Activated T-helper 1 cell treated with anti-CD3 and anti-CD28 coated beads, Interleukin-12 subunit alpha, Interleukin-12 subunit beta, Interleukin-2, Interleukin-4 antibody, amounts not matched to agents 30 ng/mL and 10 ng/mL and 1 ng/mL, durations not matched to agents 14 hours and 24 hours and 36 hours (primary cell): ENCODE measurements at places on chromosomes 4 and X.

GRCh38 chr4:113707048-113707447, 54.5 kb downstream of the CAMK2D start:
- DNase-seq: no peak
- H3K27me3 ChIP-seq: no peaks in the 10 kb centered on the region
- no peak overlapping the region for H3K27ac ChIP-seq
- H3K36me3 ChIP-seq: peaks cover 14% of the 10 kb centered on the region
- H3K4me3 ChIP-seq: no peak overlapping the region
- H3K4me1 ChIP-seq: peaks cover 32% of the 10 kb centered on the region

DNA sequence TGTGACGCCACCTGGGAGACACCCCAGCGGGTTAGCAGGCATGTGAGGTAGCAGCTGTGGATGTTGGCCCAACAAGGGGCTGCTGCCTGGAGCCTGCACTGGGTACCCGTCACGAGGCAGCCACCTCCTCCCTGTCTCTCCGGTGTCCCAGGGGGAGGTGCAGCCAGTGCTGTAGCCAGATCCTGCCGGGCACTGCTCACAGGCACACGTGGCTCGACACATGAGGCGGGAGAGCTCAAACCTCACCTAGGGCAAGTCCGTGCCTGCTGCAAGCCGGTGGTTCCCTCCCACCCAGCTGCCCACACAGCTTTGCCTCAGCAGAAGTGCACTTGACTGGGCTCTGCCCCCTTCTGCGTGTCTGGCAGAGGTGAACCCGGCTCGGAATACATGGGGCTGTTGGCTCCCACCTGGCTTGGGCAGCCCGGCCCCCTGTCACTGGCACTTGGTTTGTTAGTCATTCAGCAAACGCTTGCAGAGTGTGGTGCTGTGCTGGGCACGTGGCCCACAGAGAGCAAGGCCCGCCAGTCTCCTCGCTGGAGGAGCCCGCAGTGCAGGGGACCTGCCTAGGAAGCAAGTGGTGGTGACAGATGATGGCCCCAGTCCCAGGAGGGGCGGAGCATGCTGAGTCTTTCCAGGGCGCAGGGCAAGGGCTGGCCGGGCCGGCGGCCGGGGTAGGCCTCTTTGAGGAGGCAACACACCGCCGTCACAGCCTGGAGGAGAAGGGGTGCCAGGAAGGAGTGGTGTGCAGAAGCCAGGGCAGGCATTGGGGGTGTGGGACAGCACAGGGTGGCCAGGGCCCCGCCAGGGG, 10.1 kb upstream of the SH3TC1 start:
- peaks cover 9% of the 10 kb centered on the region for H3K27me3 ChIP-seq
- H3K4me1 ChIP-seq: no peaks in the 10 kb centered on the region
- H3K27ac ChIP-seq: no peak overlapping the region
- no peaks in the 10 kb centered on the region for H3K36me3 ChIP-seq
- no peak overlapping the region for H3K4me3 ChIP-seq
- DNase-seq: no peak

DNA sequence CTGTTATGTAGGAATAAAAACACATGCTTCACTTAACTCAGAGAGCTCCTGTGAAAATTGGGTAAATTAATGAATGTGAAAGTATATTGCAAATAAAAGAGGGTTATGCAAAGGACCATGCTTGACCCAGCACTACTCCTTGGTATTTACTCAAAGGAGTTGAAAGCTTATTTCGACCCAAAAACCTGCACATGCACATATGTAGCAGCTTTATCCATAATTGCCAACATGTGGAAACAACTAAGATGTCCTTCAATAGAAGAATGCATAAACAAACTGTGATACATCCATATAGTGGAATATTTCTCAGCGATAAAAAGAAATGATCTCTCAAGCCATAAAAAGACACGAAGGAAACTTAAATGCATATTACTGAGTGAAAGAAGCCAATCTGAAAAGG, 41.7 kb upstream of the SRD5A3 start:
- no peak for DNase-seq
- H3K27me3 ChIP-seq: peaks cover 3% of the 10 kb centered on the region
- H3K4me1 ChIP-seq: no peaks in the 10 kb centered on the region
- H3K36me3 ChIP-seq: no peaks in the 10 kb centered on the region

DNA sequence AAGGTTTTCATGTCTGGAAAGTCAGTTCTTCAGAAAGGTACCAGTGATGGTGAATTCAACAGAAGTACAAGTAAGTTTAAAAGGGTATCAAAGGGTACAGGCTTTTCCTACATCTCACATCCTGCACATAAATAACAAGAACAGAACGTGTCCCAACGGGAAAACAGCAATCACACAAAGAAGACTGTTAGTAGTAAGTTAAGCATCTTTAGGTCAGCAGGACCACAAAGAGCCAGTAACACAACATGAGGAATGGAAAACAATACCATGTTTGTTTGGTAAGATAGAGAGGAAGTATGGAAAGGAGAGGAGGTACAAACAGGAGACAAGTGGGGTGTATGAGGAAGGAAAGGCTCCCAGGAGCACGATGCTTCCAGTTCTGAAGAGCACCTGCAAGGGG, 43.2 kb downstream of the SAT1 start:
- no peaks in the 10 kb centered on the region for H3K27me3 ChIP-seq
- H3K4me1 ChIP-seq: no peaks in the 10 kb centered on the region
- no peaks in the 10 kb centered on the region for H3K36me3 ChIP-seq
- no peak overlapping the region for H3K27ac ChIP-seq
- DNase-seq: no peak

- H3K4me1 ChIP-seq: peaks cover 21% of the 10 kb centered on the region
- no peak for DNase-seq
- no peaks in the 10 kb centered on the region for H3K27me3 ChIP-seq
- H3K27ac ChIP-seq: no peak overlapping the region
- peaks cover 7% of the 10 kb centered on the region for H3K36me3 ChIP-seq
Observed at GRCh38 chr4:38082424-38083385, 122.5 kb downstream of the PTTG2 start.

GRCh38 chr4:124941267-124941666, 228.7 kb upstream of the ANKRD50 start:
- H3K4me1 ChIP-seq: no peaks in the 10 kb centered on the region
- H3K27ac ChIP-seq: no peak overlapping the region
- DNase-seq: no peak
- no peak overlapping the region for H3K4me3 ChIP-seq
- no peaks in the 10 kb centered on the region for H3K27me3 ChIP-seq

DNA sequence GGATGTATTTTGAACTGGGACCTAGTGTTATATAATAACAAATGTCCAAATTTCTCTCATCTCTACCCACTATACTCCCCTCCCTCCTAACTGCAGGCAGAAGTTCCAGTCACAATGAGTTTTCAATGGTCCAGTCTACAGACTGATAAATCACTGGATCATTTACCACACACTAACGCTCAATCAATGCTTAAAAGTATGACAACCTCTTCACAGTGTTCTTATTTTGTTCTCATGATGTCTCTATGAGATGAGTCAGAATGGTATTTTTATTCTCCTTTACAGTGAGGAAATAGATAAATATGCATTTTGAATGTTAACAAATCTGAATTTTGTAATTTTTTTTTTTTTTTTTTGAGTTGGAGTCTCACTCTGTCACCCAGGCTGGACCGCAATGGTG, 83.7 kb upstream of the ETNPPL start:
- H3K36me3 ChIP-seq: no peaks in the 10 kb centered on the region
- no peak overlapping the region for H3K4me3 ChIP-seq
- no peak for DNase-seq

- no peak overlapping the region for H3K27ac ChIP-seq
- DNase-seq: no peak
- H3K4me3 ChIP-seq: no peak overlapping the region
Observed at GRCh38 chr4:3262208-3263052, 13.5 kb downstream of the MSANTD1 start.

- no peak overlapping the region for H3K27ac ChIP-seq
- DNase-seq: no peak
- H3K27me3 ChIP-seq: peaks cover 12% of the 10 kb centered on the region
- no peaks in the 10 kb centered on the region for H3K4me1 ChIP-seq
- H3K36me3 ChIP-seq: no peaks in the 10 kb centered on the region
- H3K4me3 ChIP-seq: no peak overlapping the region
Observed at GRCh38 chrX:131288188-131288587, 918 bp downstream of the IGSF1 start.

- no peak overlapping the region for H3K27ac ChIP-seq
- no peaks in the 10 kb centered on the region for H3K36me3 ChIP-seq
- no peak for DNase-seq
- no peaks in the 10 kb centered on the region for H3K4me1 ChIP-seq
Observed at GRCh38 chr4:145280541-145280940, 100.2 kb upstream of the OTUD4 start.

DNA sequence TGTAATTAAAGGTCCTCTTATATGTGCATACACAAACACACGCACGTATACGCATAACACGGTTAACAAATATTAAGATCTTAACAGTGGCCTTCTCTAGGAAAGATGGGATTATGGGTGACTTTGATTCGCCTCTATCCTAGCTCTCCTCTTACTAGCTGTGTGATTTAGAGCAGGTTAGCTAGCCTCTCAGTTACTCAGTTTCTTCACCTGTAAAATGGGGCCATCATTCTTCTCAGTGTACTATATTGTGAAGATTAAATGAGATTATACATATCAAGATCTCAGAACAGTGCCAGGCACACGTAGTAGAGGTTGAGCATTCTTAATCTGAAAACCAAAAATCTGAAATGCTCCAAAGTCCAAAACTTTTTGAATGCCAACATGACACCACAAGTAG, 159.3 kb downstream of the BCOR start:
- no peak overlapping the region for H3K27ac ChIP-seq
- H3K36me3 ChIP-seq: peaks cover 3% of the 10 kb centered on the region
- DNase-seq: no peak

- no peak overlapping the region for H3K4me3 ChIP-seq
- H3K27me3 ChIP-seq: no peaks in the 10 kb centered on the region
- H3K27ac ChIP-seq: no peak overlapping the region
- DNase-seq: peak; percentile 4
- no peaks in the 10 kb centered on the region for H3K36me3 ChIP-seq
- peaks cover 8% of the 10 kb centered on the region for H3K4me1 ChIP-seq
Observed at GRCh38 chr4:77433418-77433733, 172.2 kb upstream of the CXCL13 start.

- peaks cover 6% of the 10 kb centered on the region for H3K4me1 ChIP-seq
- DNase-seq: no peak
- no peaks in the 10 kb centered on the region for H3K36me3 ChIP-seq
- H3K27me3 ChIP-seq: peaks cover 7% of the 10 kb centered on the region
- no peak overlapping the region for H3K4me3 ChIP-seq
- no peak overlapping the region for H3K27ac ChIP-seq
Observed at GRCh38 chr4:139813881-139814280, 148.3 kb downstream of the MGST2 start.

GRCh38 chr4:26204911-26205370, 115.9 kb upstream of the RBPJ start:
- H3K27ac ChIP-seq: no peak overlapping the region
- H3K4me1 ChIP-seq: peaks cover 64% of the 10 kb centered on the region
- no peak for DNase-seq
- peaks cover 23% of the 10 kb centered on the region for H3K36me3 ChIP-seq
- no peak overlapping the region for H3K4me3 ChIP-seq

GRCh38 chr4:122836941-122837340, 10.3 kb downstream of the FGF2 start:
- no peaks in the 10 kb centered on the region for H3K36me3 ChIP-seq
- DNase-seq: no peak
- peaks cover 11% of the 10 kb centered on the region for H3K27me3 ChIP-seq
- no peak overlapping the region for H3K27ac ChIP-seq
- no peaks in the 10 kb centered on the region for H3K4me1 ChIP-seq
- H3K4me3 ChIP-seq: no peak overlapping the region

- H3K4me1 ChIP-seq: peaks cover 7% of the 10 kb centered on the region
- no peak overlapping the region for H3K4me3 ChIP-seq
- peak overlapping the region; percentile 48 for H3K27ac ChIP-seq
- DNase-seq: no peak
- H3K36me3 ChIP-seq: peaks cover 2% of the 10 kb centered on the region
- H3K27me3 ChIP-seq: no peaks in the 10 kb centered on the region
Observed at GRCh38 chrX:148270499-148270898, 229.9 kb upstream of the AFF2 start.

DNA sequence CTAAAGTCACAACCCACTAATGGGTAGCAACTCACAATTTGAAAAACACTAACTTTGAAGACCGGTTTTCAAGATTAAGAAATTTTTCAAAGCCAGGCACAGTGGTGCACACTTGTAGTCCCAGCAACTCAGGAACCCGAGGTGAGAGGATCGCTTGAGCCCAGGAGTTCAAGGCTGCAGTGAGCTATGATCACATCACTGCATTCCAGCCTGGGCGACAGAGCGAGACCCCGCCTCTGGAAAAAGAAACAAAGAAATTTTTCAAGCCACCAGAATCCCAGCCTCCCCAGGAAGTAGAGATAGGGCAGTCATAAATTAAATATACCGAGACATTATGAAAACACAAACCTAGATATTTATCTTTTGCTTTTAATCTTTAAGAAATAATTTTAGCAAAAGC, 13.0 kb downstream of the SMARCA1 start:
- no peaks in the 10 kb centered on the region for H3K4me1 ChIP-seq
- DNase-seq: no peak
- H3K27ac ChIP-seq: no peak overlapping the region
- no peaks in the 10 kb centered on the region for H3K27me3 ChIP-seq
- no peaks in the 10 kb centered on the region for H3K36me3 ChIP-seq

DNA sequence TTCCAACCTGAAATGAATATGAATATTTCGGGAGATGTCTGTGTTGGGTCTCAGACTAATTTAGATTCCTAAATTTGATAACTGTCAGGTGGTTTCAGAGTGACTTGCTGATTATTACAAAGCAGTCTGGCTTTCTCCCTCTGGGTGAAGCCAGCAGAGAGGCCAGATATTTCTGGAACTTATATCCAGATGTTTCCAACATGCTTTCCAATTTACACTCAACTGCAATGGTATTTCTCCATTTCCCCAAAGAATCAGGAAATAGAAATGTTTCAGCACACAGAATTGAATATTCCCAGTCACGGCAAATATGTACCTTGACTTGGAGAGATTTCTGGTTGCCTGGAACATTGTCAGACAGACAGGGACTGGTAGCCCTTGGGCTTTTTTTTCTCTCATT, 48.5 kb upstream of the EGFL6 start:
- H3K4me3 ChIP-seq: no peak overlapping the region
- no peak for DNase-seq
- H3K4me1 ChIP-seq: no peaks in the 10 kb centered on the region
- H3K27me3 ChIP-seq: peaks cover 2% of the 10 kb centered on the region
- no peak overlapping the region for H3K27ac ChIP-seq

GRCh38 chrX:41895826-41896225, 27.5 kb downstream of the CASK start:
- H3K36me3 ChIP-seq: peaks cover 19% of the 10 kb centered on the region
- no peak overlapping the region for H3K27ac ChIP-seq
- DNase-seq: no peak
- no peaks in the 10 kb centered on the region for H3K4me1 ChIP-seq
- no peak overlapping the region for H3K4me3 ChIP-seq

GRCh38 chr4:38190717-38191178, 230.6 kb downstream of the PTTG2 start:
- no peak overlapping the region for H3K4me3 ChIP-seq
- peaks cover 39% of the 10 kb centered on the region for H3K27me3 ChIP-seq
- DNase-seq: no peak
- H3K4me1 ChIP-seq: no peaks in the 10 kb centered on the region
- no peaks in the 10 kb centered on the region for H3K36me3 ChIP-seq
